Activated T-helper 2 cell treated with anti-CD3 and anti-CD28 coated beads, Interferon-gamma antibody, Interleukin-2, Interleukin-4, amounts not matched to agents 10 μg/mL and 5 μg/mL and 100 μg/mL, durations not matched to agents 14 hours and 24 hours and 36 hours (primary cell): ENCODE measurements at places on chromosomes 1 and 21. TPM values are rescaled to one million over a fixed set of nuclear protein-coding genes. Genes with fewer than 3 reads are reported as not detected.

The WDR64 gene
- total RNA-seq, result not detected in 2 replicates

The CTSS gene
- total RNA-seq, result 42.0 and 42.1 TPM in 2 replicates

The PLPPR4 gene
- not detected in 2 replicates for total RNA-seq

DNA sequence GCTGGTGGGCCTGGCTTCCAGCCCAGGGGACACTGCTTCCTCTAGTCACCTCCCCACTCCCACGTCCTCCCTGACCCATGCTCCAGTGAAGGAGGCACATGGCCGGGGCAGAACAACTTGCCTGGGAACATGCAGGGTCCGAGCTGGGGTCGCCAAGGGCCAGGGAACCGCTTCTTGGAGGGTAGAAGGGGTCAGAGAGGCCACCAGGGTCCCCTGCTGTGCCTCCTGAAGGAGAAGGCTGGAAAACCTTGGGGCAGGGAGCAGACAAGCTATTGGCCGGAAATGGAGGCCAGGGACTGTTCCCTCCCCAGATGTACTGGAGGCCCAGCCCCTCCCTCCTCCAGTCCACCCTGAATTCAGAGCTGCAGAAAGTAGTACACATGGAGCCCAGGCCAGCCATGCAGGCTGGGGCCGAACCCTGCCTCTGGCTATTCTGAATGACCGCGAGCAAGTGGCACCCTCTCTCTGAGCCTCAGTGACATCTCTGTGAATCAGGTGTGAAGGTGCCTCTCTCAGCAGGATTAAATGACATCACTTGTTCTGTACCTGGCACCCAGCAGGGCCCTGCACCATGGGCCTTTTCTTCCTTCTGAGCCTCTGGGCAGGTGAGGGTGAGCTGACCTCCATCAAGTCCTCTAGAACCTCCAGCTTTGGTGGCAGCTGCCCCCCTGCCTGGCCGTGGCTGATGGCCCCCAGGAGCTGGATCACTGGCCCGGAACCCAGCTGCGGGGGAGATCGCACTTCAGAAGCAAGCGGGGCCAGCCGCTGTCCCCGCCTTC is 15.7 kb downstream of the SPOCD1 start:
- H3K27ac ChIP-seq, result no peak overlapping the region
- no peak overlapping the region for H3K4me3 ChIP-seq
- H3K36me3 ChIP-seq, result no peaks in the 10 kb centered on the region

GRCh38 chr21:44299458-44300261 is at the start of gene PFKL:
PFKL (plus strand) TSS chr21:44300053; CDS start chr21:44300106, 53 bp downstream.
- peak within 1 kb of the TSS; percentile 89 for H3K27ac ChIP-seq
- peaks cover 29% of the 10 kb centered on the region for H3K4me1 ChIP-seq
- H3K27me3 ChIP-seq, result no peaks in the 10 kb centered on the region
- peaks cover 7% of the 10 kb centered on the region for H3K36me3 ChIP-seq
- peak; percentile 72 for DNase-seq

GRCh38 chr1:19960591-19960990 is 18.8 kb downstream of the PLA2G2A start:
- H3K4me1 ChIP-seq, result no peaks in the 10 kb centered on the region
- no peaks in the 10 kb centered on the region for H3K36me3 ChIP-seq
- DNase-seq, result no peak
- H3K4me3 ChIP-seq, result no peak overlapping the region

DNA sequence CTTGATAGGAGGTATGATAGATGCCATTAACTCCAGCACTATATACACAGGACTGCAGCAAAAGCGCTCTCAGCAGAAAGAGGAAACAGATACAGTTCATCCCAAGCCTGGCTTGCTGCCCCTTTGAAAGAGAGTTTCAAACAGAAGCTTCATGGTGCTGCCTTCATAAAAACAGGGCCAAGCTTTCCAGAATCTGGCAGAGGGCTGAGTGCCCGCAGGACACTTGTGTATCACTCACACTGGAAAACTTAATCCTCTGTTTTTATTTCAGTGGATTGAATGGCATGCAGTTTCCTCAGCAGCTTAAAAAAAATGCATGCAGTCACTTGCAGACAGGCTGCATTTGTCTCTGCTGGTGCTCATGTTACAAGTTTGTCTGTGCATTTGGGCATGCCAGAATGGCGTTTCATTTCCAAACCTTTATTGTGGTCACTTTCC is 40.4 kb downstream of the KCNJ15 start:
- H3K4me3 ChIP-seq, result no peak overlapping the region
- peaks cover 25% of the 10 kb centered on the region for H3K4me1 ChIP-seq
- no peaks in the 10 kb centered on the region for H3K36me3 ChIP-seq

DNA sequence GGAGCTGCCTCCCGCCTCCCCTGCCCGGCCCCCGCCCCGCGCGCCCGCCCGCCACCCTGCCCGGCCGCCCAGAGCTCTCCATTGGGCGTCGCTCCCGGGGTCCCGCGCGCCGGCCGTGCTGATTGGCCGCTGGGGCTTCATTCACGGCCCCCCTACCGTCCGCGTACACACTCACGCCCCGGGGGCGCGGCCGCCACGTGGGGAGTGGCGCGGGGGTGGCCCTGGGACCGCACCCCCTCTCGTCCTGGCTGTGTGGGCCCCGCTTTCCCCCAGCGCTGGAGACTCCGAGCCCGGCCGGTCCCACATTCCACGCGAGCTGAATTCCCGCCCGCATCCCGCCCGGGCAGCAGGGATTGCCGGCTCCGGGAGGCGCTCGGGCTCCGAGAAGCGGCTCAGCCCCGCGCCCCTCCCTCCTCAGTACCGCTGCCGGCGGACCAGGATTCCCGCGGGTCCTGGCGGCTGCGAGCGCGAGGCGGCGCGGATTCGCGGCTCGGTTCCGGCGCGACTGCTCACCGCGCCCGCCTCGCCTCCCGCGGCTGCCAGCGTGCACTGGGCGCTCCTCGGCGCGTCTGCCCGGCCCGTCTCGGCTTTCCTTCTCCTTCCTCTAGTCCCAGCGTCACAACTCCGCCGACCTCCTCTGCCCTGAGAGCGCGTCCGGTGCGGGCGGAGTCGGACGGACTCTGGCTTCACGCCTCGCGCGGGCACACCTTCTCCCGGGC is 450 bp upstream of the POU3F1 start:
- DNase-seq, result peak; percentile 62
- H3K4me3 ChIP-seq, result peak overlapping the region; percentile 79

DNA sequence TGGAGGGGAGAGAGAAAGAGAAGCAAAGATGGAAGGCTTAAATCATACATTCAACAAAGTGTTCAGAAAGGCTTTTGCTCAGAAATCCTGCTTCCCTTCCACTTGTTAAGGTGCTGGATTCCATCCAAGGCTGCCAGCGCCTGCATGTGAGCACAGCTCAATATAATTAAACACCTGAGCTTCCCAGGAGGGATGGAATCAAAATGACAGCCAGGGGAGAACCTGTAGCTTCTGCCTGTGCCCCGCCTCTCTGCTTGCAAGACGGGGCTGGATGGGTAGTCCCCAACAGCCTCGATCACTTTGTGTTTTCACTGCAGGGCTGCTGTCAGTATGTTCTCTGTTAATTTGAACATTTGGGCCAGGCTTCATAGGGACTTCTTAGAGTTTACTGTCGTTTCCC is 225.7 kb downstream of the KCNH1 start:
- H3K27ac ChIP-seq, result no peak overlapping the region
- no peak overlapping the region for H3K4me3 ChIP-seq
- peaks cover 4% of the 10 kb centered on the region for H3K27me3 ChIP-seq
- no peaks in the 10 kb centered on the region for H3K4me1 ChIP-seq

GRCh38 chr1:98268316-98268715 is 347.5 kb upstream of the DPYD start:
- H3K4me3 ChIP-seq, result no peak overlapping the region
- DNase-seq, result no peak
- no peaks in the 10 kb centered on the region for H3K27me3 ChIP-seq
- H3K4me1 ChIP-seq, result no peaks in the 10 kb centered on the region
- H3K27ac ChIP-seq, result no peak overlapping the region

DNA sequence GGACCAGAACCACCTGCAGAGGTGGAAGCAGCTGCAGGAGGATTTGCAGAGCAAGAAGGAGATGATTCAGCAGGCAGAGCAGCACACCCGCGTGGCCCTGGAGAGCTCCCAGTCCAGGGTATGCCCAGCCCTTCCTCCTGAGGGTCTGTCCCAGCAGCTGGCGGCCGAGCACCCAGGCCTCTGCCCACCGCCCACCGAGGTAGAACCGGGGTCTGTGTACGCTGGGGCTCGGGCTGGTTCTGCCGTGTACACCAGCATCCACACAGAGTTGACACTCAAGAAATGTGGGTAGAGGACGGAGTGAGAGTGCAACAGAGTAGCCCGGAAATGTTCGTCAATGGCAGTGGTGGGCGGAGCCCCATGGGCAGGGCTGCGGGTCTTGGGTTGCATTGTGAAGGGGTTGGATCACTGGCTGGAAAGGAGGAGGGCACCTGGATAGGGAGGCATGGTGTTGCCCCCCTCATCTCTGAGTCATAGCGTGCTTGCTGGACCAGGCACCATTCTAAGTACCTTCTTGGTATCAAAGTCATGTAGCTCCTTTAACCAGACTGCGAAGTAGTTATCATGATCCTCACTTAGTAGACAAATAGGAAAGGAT is 5.1 kb upstream of the SMIM1 start:
- peaks cover 3% of the 10 kb centered on the region for H3K4me1 ChIP-seq
- H3K27me3 ChIP-seq, result no peaks in the 10 kb centered on the region
- H3K27ac ChIP-seq, result no peak overlapping the region
- no peak overlapping the region for H3K4me3 ChIP-seq
- H3K36me3 ChIP-seq, result no peaks in the 10 kb centered on the region

- H3K36me3 ChIP-seq, result peaks cover 3% of the 10 kb centered on the region
- peak overlapping the region; percentile 50 for H3K27ac ChIP-seq
- no peak overlapping the region for H3K4me3 ChIP-seq
- DNase-seq, result peak; percentile 59
- H3K4me1 ChIP-seq, result peaks cover 16% of the 10 kb centered on the region
Measured at GRCh38 chr21:38831526-38832467, 26.1 kb downstream of the ETS2 start.
